AG08395 (cell line): ENCODE measurements at places on chromosomes 1 and 21.

DNA sequence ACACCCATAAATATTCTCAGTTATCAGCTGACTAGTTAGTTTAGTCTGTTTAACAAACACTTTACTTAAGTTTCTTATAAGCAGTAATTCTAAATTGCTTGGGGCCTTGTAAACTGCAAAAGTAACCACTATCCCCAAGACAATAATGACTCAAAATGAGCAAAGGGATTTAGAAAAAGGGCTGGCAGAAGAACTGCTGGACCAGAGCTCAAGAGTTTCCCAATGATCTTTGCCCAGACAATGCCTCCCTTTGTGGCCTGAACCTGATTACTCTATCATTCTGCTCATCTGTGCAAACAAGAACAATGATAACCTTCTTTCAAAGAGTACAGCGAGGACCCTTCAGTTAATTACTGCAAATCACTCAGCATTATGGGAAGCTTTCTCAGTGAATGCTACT, 123.5 kb downstream of the TIAM1 start:
- DNase-seq: peak; percentile 41

- no peak for DNase-seq
Measured at GRCh38 chr1:153697191-153698019, 18.9 kb downstream of the NPR1 start.

GRCh38 chr1:160018347-160018746, 13.4 kb downstream of the PIGM start:
- DNase-seq: no peak

GRCh38 chr21:32515874-32516273, 69.4 kb downstream of the TCP10L start:
- no peak for DNase-seq

- DNase-seq: no peak
Measured at GRCh38 chr1:243388276-243388675, 132.4 kb downstream of the SDCCAG8 start.

DNA sequence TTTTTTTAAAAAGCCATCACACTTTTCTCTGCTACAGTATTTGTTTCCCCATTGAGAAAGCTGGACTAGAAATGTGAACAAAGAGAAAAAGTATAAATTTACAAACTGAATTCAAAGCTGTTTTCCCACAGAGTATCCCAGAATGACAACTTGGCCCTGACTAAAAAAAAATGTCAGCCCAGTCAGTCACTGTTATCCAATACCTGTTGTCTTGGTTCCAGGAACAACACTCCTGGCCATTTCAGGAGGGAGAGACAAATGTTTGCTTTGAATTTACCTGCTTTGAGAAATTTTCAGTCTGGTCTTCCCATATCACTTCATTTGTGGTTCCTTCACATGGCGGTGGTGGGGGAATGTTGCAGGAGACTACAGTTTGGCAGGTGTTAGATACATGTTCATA, 46.2 kb downstream of the COLGALT2 start:
- DNase-seq: no peak

DNA sequence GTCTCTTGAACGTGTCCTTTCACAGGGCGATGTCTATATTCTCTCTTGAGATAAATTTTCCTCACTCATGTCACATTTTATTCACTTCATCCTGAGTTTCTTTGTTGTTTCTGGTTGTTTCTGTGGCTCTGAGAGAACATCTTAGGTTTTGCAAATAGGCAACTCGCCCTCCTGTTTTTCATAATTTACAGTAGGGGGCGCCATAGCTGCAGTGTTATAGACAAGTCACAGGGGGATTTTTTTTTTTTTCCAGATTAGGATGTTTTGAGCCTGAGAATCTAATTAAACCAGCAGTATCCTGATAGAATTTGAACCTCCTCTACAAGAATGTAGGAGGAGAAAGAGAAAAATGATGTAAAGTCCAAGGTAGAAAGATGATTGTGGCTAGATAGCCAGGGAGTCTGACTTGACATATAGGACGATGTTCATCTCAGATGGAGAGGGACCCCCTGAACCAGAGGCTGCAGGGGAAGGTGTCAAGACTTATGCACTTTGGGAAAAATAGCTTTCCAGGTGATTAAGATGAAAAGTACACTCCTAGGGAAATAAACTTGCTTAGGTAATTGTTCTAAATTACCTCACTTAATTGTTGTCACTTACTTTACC, 76.3 kb downstream of the ZP4 start:
- DNase-seq: no peak

DNA sequence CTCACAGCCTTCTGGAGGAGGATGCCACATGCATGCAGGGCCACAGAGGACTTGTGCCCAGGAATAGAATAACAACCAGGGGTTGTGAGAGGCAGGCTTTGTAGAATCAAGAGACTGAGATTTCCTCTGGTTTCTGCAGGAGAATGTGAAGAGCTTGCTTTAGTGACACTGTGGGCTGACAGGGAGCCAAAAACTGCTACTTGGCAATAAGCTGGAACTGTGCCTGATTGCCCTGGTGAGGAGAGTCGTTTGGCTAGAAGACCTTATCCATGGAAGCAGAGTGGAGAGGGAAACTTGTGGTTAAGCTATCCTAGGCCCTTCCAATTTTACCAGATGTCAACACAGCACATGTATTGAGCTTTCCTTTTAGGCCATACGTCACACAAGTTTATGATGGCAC, 902.1 kb downstream of the MRPL39 start:
- DNase-seq: no peak

GRCh38 chr1:152884966-152885624, 7.0 kb downstream of the SMCP start:
- DNase-seq: peak; percentile 20
